NCI-H460 (cell line): ENCODE measurements at places on chromosomes 13 and 19. TPM values are rescaled to one million over a fixed set of nuclear protein-coding genes. Genes with fewer than 3 reads are reported as not detected.

DNA sequence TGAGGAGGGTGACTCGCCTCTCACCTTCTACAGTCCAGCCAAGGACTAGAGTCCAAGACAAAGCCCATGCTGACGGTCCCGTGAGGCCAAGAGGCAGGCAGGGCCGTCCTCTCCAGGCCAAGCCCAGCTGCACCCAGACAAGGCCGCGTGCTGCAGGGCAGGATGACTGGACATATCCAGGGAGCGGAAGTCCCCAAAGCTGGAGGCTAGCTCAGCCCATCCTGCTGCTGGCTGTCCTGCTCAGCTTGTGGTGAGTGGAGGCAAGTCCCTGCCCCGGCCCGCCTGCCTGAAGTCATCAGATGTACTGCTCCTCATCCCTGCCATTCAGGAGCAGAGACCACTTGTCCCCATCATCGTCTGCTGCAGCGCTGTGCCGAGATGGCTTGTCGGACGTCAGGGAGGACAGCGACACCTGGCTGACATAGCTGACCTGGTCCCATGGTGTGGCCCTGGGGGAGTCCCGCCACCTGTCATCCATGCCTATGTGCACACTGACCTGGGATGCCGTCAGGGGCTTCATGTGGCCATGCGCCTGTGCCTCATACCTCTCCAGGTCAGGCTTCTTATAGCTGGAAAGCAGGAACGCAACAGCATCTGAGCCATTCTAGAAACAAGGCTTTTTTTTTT, 72.8 kb downstream of the CCDC70 start:
- no peak for DNase-seq

DNA sequence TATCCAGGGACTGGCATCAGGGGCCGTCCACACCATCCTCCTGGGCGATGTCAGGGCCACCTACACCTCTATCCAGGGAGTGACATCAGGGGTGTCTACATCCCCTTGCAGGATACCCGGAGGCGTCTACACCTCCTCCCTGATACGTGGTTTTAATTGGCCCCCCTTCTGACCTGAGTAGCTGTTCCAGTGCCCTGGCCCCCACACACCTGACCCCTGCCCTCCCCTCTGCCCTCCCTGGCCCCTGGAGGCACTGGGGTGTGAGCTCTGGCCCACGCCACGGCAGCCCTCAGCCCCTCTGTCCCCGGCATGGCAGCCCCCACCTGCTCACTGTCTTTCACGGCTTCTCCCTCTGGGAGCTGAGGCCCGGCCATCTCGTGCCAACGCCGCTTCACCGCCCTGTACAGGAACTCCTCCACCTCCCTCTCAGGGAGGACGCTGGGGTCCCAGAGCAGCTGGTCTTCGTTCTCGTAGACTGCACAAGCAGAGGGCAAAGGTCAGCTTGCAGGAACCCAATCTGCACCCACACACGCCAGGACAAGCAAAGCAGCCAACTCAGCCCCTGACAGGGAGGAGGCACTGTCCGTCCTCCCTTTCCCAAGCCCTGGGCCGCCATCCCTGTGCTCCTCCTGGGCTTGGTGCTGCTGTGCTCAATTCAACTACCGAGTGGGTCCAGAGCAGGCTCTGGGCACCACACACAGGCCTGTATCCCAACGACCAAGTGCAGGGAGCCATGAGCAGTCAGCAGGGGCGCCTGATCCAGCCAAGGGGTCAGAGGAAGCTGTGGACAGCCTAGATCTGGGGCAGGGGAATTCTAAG, 22.2 kb upstream of the PLPP2 start:
- DNase-seq = no peak

DNA sequence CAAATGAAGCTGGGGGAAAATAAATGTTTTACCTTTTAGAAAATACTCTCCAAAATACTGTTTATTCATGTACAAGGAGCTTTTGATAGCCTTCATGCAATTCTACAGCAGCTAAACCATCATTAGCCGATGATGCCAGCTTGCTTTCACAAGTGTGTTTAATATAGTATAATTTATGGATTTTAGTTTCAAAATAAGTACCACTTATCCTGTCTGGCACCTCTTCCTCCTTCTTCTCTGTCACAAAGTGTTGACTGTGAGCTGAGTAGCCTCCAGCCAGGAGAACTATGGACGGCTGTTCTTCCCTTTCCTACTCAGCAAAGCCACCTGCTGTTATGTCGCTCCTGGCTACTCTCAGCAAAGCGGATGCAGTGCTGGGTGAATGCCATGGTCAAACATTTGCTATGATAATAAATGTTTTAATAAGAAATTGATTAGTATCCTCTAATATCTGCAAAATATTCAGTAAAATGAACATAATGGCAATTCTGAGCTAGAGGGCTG, 238.2 kb downstream of the LIG4 start:
- no peak for DNase-seq

AZU1 gene
- 0.35 TPM in 1 of 2 replicates, not detected in the other for total RNA-seq

ZNF155 gene
- 6.1 and 6.6 TPM in 2 replicates for total RNA-seq

IGFL1 gene
- not detected in 2 replicates for total RNA-seq
